ENCODE measurements at places on chromosomes 2 and 18.

- DNase-seq = no peak
Measured at GRCh38 chr2:64263315-64263714, 119.1 kb upstream of the PELI1 start.

DNA sequence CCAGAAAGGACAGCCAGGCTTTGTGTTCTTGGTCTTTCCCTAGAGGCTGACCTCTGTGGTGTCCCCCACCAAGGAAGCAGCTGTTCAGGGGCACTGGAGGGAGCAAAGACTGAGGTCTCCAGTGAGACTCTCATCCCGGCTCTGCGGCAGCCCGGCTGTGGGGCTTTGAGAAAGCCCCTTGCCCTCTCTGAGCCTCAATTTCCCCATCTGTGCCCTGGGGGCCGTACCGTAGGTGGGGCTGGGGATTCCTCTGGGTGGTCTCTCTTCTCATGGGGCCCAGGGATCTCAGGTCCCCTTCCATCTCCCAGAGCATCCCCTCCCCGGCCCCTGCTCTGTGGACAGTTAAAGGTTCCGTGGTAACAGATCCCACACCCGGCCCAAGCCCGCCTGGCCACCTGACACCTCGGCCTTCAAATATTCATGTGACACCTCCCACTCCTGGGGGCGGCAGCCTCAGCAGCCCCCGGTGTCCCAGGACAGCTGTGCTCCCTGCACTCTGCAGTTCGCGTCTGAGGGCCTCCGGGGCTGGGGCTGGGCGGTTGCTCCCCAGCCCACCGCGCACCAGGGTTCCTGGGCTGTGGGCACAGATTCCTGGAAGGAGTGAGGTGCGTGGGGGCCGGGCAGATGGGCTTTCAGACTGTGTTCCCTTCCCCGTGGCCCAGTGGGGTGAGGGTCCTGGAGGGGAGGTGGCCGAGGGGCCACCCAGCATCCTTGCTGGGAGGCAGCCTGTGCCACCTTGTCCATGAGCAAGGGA, 15.1 kb upstream of the KLHL30 start:
- DNase-seq = no peak

DNA sequence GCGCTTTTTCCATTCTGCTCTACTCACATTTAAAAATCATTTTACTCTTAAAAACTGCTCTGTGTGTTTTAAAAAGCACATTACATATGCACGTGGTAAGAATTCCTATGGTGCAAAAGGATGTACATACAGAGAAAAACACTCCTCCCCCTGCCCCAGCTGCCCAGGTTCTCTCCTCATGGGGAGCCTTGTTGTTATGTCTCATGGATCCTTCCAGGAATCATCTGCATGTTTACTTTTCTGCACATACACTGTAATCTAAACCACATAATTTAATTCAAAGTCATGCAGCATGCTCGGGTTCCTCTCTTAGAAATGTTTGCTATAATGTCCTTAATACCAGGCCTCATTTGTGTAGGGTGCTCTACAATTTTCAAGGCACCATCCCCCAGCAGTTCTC, 243.3 kb downstream of the LOXHD1 start:
- no peak for DNase-seq

DNA sequence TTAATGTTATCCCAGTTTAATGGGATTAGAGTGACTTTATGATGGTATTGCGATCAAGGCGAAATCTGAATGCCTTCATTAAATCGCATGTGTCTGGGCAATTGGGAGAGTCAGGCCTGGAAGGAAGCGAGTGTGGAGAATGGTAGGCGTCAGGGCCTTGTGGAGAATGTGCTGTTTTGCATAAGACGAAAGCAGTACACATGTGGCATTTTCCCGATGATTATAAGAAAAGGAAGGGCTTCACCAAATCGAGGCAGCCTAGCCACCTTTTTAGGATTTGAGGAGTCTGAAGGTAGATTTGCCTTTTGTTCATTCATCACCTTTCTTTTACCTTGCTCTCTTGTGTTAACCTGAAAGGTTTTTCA, 1.0 kb downstream of the ZNF532 start:
- no peak for DNase-seq

DNA sequence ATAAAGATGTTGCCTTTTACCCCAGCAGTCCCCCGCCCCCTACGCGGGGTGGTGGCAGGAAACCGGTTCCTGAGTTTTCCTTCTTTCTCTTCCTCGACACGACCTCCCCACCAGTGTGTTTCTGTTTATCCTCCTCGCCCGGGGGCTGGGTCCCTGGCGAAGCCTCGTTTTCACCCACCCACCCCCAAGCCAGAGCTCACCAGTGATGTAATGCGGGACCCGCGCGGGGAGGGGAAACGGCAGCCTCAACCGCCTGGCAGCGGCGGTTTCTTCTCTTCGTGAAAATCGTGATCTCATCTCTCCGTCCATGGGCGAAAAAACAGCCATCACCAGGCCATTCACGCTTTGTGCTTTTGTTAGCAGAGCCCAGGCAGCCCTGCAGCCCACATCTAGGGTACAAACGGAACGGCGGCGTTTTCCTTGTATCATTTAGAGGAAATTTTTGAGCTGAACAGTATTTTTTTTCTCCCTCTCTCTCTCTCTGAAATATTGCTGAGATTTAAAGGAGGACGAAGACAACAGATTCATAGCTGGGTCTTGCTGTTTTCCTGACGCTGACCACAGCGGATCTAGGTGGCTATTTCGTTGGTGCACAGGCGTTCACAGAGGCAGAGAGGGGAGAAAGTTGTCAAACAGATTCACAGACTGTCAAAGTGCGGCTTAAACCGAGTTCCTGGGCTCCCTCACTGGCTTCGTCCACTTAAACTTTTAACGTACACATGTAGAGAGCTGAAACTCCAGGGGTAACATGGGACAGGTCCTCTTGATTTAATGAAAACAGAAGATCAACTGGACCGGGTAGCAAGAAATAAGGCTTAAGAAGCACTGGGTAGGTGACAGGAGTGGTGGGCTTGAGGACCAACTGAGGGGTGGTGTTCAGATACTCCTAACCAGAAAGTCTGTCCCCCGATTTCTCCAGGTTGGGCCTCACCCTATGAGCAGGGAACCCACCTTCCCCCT, 21.9 kb upstream of the PAX3 start:
- DNase-seq = no peak

Data from stromal cell of bone marrow (primary cell).